A549 treated with AZD2906 at 1 μM for 4 hours (cell line): ENCODE measurements at places on chromosomes 1 and 21. TPM values are rescaled to one million over a fixed set of nuclear protein-coding genes. Genes with fewer than 3 reads are reported as not detected.

Gene CACNA1S
- 0.01 TPM in 2 of 5 replicates, not detected in the others for total RNA-seq

Gene SLAMF6
- total RNA-seq: not detected in 5 replicates

Gene IL12RB2
- total RNA-seq: 0.07 to 0.25 TPM (median 0.09 TPM) in 5 replicates

Gene C1orf210
- total RNA-seq: 0.07 TPM in 1 of 5 replicates, not detected in the others

Gene EVA1C
- 49.3 to 58.4 TPM (median 56.6 TPM) in 5 replicates for total RNA-seq
